ENCODE measurements at places on chromosomes 4 and X. TPM values are rescaled to one million over a fixed set of nuclear protein-coding genes. Genes with fewer than 3 reads are reported as not detected.

PPP4R3C gene
- not detected for total RNA-seq

CDKL2 gene
- 0.66 TPM for total RNA-seq

DCAF4L1 gene
- total RNA-seq = 0.30 TPM

TCEAL2 gene
- total RNA-seq = 6.8 TPM

EDA2R gene
- 5.9 TPM for total RNA-seq

F11 gene
- total RNA-seq = not detected

GAB1 gene
- total RNA-seq = 94.6 TPM

GRCh38 chr4:62531731-62532130, 1331.6 kb downstream of the ADGRL3 start:
- DNase-seq = no peak

DNA sequence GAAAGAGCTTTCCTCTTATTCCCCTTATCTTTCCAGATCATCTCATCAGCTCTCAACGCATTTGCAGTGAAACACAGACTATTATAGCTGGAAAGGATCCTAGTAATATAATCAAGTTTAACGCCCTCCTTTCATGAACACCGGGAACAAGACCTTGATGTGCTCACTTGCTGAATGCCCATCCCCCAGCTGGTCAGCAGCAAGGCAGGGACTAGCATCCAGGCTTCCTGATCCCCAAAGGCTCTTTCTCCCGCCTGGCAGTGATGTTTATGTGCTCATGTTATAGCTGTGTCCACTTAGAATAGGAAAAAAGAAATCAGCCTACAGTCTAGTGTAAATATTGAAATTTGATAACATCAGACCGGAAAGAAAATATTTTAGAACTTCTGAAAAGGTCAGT, 24.6 kb downstream of the GPC4 start:
- DNase-seq = no peak

DNA sequence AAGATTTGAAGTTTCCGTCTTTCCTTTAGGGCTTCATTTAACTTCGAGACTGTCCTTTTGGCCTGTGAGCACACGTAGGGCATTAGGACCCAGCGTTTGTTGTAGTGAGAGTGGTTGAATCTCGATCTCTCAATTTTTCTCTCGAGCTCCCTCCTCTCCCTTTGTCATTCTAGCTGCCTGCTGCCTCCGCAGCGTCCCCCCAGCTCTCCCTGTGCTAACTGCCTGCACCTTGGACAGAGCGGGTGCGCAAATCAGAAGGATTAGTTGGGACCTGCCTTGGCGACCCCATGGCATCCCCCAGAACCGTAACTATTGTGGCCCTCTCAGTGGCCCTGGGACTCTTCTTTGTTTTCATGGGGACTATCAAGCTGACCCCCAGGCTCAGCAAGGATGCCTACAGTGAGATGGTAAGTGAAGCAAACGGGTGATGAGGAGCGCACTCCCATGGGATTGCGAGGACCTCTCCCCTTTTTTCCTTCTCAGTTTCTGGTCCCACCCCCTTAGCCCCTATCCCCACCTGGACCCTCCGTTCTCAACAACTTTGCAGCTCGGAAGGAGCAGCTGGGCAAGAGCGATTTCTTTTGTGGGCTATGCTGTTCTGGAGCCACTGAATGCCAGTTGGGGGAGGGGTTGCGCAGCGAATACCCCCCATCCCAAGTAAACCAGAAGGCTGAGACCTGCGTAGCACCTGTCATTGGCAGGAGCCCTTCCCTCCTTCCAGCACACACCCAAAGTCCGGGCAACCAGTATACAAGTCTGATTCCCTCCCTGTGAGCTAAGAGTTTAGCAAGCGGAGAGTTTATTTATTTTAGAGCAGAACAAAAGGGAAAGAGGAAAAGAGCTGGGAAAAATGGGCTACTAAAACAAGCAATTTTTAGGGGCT, at the start of gene TMEM35A:
Gene TMEM35A, plus strand, starts transcription at position 164 of the 883 bp plus-strand sequence. Its CDS starts 124 bp downstream, at position 288.
- DNase-seq = no peak

- no peak for DNase-seq
These were observed at the start of gene TMEM255A for GRCh38 chrX:120310861-120311726. TSS of gene TMEM255A (minus strand) at chrX:120311461. CDS start at chrX:120311309, 152 bp downstream.

DNA sequence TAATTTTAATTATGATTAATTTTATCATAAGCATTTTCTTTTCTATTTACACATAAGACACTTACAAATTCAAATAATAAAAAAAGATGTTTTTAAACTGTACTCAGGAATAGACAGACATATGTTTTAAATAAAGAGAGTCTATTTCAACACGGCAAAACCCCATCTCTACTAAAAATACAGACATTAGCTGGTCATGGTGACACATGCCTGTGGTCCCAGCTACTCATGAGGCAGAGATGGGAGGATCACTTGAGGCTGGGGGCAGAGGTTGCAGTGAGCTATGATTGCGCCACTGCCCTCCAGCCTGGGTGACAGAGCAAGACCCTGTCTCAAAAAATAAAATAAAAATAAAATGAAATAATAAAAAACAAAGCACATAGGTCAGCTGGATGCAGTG, 14.8 kb downstream of the FAM9B start:
- no peak for DNase-seq

DNA sequence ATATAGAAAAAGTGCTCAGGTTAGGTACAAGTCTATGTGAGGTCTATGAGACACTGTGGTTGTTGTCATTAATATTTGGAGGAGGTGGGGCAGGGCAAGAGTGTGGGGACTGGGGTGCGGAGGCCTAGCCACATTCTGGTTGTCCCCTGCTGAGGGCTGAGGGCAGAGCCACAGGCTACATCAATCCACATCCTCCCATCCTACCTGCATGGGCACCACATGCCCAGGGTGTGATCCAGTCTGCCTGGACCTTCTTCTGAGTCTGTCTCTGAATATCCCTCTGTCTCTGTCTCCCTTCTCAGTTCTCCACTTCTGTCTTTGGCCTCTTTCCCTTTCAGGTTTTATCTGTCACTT, 1.2 kb upstream of the GATA1 start:
- DNase-seq = no peak

DNA sequence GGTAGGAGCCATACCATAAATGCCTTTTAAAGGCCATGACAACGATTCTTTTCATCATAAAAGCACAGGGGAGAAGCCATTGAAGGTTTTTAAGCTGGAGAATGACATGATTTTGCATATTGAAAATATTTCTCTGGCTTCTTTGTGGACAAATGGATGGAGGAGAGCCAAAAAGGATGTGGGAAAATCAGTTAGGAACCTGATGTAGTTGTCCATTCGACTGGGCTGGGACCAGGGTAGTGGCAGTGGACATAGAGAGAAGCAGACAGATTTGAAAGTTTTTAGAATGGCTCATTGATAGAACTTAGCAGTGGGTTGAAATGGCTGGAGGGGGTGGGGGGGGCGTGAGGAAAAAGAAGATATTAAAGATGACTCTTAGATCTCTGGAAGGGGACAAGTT, 19.7 kb upstream of the MSN start:
- no peak for DNase-seq

DNA sequence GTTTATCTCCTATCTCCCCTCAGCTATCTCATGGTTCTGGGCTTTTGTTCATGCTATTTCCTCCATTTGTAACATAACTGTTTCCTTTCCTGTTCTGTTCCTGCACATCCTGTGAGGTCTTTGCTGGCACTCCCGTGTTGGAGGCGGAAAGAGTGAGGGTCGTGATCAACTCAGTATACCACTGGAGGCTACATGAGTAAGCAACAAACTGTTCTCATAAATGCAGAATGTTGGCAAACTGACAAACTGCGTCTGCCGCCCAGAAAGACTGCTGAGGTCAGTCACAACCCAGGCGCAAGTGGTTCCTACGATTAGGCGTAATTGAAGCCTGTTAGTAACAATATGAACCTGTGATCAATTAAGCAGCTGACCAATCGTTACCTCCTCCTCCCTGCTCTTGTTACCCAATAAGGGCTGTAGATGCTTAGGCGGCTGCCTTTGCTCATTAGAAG, 48.8 kb downstream of the C4orf33 start:
- DNase-seq = no peak

GRCh38 chr4:64095398-64095797, 313.9 kb downstream of the TECRL start:
- no peak for DNase-seq

- no peak for DNase-seq
These were observed 8.3 kb downstream of the PRRG1 start for GRCh38 chrX:37357436-37357835.

DNA sequence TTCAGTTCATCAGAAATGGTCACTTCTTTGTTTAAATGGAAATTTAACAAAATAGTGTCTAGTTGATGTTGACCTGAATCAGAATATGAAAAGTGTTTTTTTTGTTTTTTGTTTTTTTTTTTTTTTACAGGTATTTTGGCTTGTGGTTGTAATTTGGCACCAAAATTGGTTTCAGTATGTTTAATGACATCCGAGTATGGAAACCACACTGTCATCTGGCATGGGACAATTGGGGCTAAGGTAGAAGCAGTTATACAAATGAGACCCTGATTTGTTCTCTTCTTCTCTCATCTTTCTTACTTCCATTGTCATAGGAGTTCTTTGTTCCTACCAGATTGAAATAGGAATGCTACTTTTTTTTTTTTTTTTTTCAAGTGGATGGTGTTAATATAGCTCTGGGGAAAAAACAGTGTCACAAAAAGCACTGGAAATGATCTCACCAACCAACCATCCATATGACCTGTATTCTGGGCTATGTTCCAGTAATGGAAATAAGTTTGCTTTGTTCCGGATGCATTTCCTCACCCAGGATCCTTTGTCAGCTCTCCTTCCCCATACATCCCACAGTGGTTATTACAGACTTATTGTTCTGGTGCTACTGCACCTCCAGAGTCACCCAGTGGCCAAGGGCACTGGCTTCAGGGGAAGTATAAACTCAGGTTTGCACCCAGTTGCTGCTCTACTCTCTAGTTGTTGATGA, 95.8 kb downstream of the ATXN3L start:
- DNase-seq = no peak
